Activated naive CD8-positive, alpha-beta T cell treated with anti-CD3 and anti-CD28 coated beads for 36 hours (primary cell): ENCODE measurements at places on chromosomes 13 and 19.
A peak's percentile ranks its signal among the peaks of the same experiment; 100 is the strongest.

DNA sequence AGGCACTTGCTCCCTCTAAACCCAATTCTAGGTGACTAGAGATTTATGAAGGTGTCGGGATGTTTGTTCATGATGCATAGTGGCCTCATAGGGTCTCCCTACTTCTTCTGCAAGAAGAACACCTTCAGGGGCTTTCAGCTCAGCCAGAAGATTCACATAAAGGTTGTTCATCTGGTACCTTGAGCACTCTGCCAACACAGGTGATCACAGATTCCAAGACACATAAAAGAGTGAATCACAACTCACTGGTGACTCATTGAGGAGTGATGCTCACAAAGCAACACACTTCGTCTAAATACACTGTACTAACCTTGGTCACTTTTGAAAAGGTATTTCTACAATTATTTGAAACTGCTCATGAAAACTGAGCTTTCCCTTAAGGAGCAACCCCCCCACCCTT lies 6.8 kb upstream of the ZNF324 start:
- DNase-seq = no peak

GRCh38 chr13:48527955-48528354 lies 4.9 kb downstream of the RCBTB2 start:
- DNase-seq = no peak

- DNase-seq = no peak
These were observed 173.4 kb upstream of the SGCG start for GRCh38 chr13:23007426-23007825.

DNA sequence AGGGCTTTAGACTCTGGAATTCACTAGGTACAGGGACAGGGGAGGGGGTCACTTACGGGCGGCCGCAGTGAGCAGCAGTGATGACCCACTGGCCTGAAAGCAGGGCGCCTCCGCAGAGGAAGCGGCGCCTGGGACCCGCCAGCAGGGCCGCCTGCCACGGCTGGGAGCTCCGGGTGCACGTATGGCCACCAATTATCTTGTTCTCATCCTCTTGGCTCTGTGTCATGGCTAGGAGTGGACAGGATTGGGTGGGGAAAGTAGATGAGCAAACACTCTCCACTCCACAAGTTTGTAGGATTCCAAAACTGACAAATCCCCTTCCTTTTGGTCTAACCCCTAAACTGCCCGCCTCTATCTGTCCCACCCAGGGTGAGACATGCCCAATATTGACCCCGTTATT lies 1.2 kb downstream of the KLK14 start:
- no peak for DNase-seq

DNA sequence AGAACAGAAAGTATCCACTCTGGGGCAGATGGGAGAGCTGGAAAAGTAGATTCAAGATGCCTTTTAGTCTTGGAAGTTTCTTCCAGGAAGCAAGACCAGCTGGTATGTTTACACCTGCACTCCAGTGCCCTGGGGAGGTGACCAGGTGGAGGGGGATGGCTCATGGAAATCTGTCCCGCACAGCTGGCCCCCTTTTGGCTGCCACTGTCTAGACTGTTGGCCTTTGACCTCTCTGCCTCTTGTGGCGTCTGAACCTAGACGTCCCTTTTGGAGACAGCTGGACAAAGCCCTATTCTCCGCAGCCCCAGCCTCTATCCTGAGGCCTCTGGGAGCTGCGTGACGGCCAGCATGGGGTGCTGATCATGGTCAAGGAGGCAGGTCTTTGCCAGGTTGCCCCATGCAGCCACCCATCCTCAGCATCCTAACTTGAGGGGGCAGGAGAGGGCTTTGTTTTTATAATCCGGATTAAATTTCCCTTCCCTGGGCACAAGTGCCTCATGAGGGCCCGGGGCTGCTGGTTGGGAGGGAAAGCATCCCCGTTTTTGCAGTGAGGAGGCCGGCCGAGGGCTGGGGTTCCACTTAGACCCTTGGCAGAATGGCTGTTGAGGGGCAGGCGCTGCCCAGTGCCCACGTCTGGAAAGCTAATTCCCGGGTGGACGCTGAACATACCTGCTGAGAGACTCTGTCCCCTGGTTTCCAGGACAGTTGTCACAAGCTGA lies 17.3 kb upstream of the GDF15 start:
- DNase-seq = no peak

GRCh38 chr13:30091691-30092090 lies 215.7 kb downstream of the KATNAL1 start:
- DNase-seq = no peak

DNA sequence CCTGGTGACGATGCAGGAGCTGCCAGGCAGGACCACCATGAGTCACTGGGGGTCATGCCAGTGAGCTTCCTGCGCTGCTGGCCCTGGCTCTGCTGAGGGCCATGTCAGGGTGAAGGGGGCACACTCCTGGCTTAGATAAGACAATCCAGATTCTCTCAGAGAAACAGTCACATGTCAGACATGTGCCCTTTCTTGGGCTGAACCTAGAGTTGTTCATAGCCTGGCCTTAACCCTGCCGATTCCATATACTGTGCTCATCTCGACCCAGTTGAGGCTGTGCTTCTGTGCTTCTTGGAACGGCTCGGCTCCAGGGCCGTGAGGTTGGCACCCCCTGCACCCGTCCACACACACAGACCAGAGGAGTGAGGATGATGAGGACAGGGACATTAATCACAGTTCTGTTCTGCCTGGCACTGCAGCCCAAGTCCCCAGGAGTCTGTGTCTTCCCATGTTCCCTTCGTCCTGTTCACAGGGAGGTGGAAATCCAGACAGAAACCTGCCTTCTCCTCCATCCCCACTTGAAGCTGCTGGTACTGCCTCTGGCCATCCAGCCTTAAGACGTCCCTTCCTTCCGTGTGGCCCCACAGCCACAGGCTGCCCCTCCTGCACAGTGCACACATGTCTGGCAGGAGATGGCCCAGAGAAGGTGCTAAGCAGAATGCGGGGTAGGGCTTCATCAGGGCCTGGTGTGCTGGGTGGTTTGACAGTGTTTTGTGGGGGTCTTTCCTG lies 50.0 kb downstream of the LYL1 start:
- DNase-seq = no peak

- no peak for DNase-seq
These were observed 373.4 kb downstream of the SLITRK1 start for GRCh38 chr13:83508771-83509301.

DNA sequence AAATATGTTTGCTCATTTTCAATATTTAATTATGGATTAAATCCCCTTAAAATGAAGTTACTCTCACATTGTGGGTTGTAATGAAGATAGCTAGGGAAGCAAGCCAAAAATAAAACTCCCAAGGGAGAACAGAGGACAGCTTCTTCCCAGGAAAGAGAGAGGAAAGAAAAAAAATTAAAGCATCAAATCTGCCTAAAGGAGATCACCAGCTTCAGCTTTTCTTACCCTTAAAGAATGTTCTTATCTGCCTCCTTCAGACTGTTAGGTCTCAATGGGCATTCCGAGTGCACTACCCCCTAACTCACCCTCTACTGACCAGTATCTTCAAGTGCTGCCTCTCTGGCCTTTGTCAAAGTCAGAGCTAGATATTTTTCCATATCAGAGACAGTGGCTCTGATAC lies 55.2 kb downstream of the XPO4 start:
- DNase-seq = no peak

- no peak for DNase-seq
These were observed 1.6 kb downstream of the RNASEH2B start for GRCh38 chr13:50911081-50911631.

DNA sequence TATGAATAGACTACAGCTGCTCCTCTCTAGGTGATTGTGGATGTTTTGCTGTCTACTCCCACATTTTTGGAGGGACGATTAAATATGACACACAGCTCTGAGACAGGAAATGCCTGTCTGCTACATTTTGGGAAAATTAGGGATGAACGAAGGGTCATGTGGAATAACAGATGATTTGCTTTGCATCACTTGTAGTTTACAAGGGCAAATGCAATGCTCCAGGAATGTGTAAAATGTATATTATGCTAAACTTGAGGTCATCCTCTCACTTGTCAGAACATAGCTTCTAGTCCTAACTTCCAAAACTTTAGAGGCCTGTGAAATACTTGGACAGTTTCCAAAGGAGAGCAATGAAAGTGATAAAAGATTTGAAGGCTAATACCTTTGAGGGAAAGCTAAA lies 284.2 kb upstream of the DACH1 start:
- no peak for DNase-seq

GRCh38 chr19:47550129-47550528 lies 22.8 kb downstream of the ZNF541 start:
- DNase-seq = no peak

- peak; percentile 23 for DNase-seq
These were observed 11.4 kb downstream of the NDUFA11 start for GRCh38 chr19:5891938-5892771.

GRCh38 chr13:24540236-24541126 lies 27.9 kb upstream of the PARP4 start:
- no peak for DNase-seq

DNA sequence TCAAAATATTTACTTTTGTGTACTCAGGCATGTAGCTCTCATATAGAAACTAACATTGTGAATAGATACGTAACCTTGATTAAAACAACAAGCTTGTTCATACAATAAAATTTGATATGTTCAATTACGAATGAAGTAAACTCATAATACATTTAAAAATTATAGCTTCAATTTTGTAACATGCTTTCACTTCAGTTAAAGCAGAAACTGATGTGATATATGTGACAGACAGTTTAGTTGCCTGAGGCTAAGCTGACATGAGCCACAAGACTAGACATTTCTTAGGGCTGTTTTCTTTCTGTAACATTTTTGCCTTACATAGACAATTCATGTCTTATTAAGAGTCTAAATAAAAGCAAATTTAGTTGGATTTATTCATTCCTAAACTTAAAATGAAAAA lies 526.0 kb downstream of the PCDH9 start:
- DNase-seq = no peak

DNA sequence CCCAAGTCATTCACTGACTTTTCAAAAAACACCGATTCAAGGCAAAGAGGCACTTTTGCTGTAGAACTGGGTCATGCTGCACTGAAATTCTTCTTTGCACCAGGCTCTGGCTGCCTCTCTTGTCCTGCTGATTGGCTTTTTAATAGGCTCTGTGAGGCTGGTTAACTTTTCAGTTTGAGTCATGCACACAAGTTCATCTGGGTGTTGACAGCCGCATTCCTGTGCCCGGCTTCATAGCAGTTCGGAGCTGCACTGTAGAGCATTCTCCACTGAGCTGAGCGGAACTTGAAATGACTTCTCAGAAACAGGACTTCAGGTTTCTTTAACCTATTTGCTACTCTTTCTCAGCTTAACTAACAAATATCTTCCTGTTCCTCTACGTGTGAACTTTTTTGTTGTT lies 978.3 kb downstream of the UQCRFS1 start:
- DNase-seq = no peak

GRCh38 chr13:70172946-70173597 lies 64.8 kb upstream of the KLHL1 start:
- no peak for DNase-seq

DNA sequence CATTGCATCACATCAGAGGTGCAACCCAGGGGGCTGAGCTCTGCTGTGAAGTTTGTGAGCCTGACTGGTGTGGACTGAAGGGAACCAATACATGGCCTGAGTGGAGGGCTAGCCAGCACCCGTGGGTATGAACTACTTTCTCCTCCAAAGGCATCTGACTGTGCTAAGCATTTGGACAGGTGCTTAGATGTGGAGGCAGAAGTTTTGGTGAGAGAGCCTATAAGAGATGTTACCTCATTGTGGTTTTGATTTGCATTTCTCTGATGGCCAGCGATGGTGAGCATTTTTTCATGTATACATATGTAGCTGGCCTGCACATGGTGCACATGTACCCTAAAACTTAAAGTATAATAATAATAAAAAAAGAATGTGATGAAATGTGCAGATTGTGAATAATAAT lies 46.9 kb downstream of the TEX29 start:
- no peak for DNase-seq

DNA sequence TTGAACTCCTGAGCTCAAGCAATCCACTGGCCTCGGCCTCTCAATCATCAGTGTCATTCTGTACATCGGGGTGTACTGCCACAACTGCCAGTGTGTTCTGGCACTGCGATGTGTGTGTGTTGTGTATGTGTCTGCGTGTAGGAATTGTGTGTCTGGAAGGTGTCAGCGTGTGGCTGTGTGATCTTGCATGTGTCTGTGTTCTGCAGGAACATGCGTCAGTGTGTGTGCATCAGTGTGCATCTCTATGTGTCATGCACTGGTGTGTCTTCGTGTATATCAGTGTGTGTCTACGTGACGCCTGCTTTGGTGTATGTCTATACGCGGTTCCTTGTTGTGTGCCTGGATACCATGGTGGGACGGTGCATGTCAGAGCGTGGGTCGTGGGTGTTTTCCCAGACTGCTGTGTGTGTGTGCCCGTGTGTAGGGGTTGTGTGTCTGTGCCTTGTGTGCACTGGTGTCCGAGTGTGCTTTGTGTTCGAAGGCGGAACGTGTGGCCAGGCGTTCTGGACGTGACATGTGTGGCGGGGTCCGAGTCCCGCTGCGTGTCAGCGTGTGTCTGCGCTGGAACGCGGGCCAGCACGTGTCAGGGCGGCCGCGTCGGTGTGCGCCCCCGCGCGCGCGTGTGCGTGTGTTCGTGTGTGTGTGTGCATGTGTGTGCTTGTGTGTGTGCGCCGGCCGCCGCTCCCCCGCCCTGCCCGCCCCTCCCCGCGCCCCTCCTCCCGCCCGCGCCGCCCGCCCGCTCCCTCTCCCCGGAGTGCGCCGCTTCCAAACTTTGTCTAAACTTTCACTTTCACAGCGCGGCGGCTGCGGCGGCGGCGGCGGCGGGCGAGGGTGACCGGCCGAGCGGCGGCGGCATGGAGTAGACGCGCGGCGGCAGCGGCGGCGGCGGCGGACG lies at the start of gene NFIX:
NFIX (plus strand) TSS at position 775 of the 895 bp plus-strand sequence. CDS start 363 bp downstream, outside the sequence.
- peak; percentile 74 for DNase-seq

DNA sequence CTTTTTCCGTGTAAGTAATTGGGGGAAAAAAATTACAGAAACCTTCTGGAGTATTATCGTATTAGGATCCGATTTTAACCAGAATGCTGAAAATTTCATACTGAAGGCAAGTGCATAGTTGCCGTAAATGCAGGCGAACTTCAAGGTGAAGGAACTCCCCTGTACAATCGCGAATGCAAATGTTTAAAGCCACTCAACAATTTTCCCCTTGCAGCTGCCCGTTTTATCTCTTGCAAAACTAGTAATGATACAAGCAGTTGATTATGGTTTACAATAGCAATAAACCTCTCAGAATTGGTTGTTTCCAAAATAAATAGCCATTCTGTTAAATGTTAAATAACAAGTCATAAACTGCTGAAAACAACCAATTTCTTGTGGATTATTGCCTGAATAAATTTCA lies 105.7 kb downstream of the DNAJC15 start:
- no peak for DNase-seq

DNA sequence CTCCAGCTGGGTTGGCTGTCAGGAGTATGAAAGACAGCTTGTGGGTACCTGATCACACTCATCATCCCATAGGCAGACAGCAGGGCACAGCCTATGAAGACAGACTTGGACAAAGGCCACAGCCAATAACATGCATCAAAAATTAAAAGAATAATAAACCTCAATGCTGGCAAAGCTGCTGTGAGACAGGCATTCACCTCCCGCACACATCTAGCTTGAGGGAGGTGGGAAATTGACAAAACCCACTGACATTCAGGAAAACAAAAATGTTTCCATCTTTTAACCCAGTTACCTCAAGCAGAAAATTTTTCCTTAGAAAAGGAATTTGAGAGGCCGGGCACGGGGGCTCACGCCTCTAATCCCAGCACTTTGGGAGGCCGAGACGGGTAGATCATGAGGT lies 14.4 kb downstream of the IL12RB1 start:
- no peak for DNase-seq
